CD4-positive, CD25-positive, alpha-beta regulatory T cell (primary cell): ENCODE measurements at places on chromosomes 6 and 20. TPM values are rescaled to one million over a fixed set of nuclear protein-coding genes. Genes with fewer than 3 reads are reported as not detected.

The COL10A1 gene
- not detected for total RNA-seq

The C6orf141 gene
- not detected for total RNA-seq

The SYCP2 gene
- 9.1 TPM for total RNA-seq

The ZBTB46 gene
- 0.49 TPM for total RNA-seq

The TNNC2 gene
- total RNA-seq = 1.4 TPM

The MYO6 gene
- total RNA-seq = 0.57 TPM

The PSORS1C1 gene
- total RNA-seq = not detected

The MUC22 gene
- not detected for total RNA-seq

The GPLD1 gene
- 1.7 TPM for total RNA-seq

The PRDM1 gene
- total RNA-seq = 327 TPM

The EYS gene
- not detected for total RNA-seq

- no peak for DNase-seq
Observed at GRCh38 chr20:46741924-46742668, 32.6 kb downstream of the SLC2A10 start.

DNA sequence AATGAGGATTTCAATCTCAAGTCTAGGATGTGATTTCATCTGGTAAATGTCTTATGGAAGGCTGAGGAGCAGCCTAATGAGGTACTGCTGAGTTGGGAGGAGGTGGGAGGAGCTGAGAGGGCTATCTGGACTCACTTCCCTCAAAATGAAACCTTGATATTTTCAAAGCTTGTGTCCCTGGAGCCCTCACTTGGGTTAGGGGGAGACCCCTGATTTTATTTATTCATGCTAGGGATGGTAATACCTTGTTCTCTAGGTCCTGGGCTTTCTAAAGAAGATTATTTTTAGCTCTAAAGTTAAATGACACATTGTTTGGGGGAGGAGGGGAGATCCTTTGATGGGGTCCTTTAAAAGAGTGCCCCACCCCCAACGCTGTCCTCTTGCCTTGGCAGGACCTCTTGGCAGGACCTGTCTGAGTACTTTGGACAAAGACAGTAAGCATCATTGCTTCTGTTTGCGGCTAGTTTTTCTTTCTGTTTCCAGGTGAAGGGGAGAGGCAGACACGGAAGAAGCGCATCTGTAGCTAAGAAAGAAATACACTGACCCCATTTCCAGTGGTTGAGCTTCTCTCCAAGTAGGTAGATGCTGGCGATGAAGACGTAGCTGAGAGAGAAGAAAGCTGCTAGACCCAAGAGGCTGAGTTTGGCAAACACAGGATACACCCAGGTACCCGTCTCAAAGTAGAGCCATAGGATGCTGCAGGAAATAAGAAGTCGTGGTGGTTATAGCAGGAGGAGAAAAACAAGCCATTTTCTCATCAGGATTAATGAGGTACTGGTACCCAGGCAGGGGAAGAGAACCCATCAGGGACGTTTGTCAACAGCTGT, 55.6 kb downstream of the ADTRP start:
- DNase-seq = no peak

DNA sequence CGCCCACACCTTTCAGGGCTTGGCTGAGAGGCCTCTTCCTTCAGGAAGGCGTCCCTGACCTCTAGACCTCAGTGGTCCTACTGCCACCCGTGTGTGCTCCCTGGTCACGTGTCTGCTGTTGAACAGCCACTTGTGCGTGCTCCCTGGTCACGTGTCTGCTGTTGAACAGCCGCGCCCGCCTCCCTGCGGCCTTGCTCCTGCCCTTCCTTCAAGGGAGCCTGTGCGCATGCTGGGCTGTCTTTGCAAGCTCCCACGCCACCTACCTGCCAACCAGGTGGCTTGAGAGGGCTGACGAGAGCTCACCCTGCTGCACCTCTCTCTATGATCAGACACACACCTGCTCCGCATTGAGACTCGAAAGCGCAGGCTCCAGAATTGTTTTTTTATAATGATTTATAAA, 179.3 kb downstream of the BMP7 start:
- DNase-seq = no peak

- DNase-seq = peak; percentile 69
Observed at GRCh38 chr6:12012558-12013306, 620 bp downstream of the HIVEP1 start.

- DNase-seq = no peak
Observed at GRCh38 chr6:93679836-93680235, 260.5 kb upstream of the EPHA7 start.

DNA sequence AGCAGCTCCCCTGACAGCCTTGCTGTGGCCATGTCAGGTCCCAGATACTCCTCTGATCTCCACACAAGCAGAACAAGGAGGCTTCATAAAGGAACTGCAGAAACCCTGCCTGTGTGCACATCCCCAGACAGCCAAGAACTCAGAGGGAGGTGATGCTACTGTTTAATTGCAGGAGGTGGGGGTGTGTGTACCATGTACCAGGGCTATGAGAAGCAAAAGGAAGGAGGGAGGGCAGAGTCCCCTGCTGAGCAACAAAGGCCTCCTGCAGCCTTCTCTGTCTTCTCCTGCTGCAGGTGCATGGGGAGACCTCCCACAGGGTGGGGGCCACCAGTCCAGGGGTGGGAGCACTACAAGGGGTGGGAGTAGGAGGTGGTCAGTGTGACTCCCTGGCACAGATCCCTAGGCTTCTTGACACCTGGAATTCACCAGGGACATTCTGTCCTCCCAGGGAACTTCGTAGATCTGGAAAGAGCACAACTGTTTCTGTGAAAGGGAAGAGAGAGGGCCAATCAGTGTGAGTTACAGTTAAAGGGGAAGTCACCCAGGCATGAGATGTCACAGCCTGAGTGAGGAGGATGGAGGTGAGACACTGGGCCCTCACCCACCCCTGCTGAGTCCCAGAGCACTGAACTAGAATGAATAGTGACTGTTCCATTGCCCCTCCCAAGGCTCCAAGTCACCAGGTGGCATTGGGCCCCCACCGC, 2.8 kb downstream of the CST2 start:
- no peak for DNase-seq

DNA sequence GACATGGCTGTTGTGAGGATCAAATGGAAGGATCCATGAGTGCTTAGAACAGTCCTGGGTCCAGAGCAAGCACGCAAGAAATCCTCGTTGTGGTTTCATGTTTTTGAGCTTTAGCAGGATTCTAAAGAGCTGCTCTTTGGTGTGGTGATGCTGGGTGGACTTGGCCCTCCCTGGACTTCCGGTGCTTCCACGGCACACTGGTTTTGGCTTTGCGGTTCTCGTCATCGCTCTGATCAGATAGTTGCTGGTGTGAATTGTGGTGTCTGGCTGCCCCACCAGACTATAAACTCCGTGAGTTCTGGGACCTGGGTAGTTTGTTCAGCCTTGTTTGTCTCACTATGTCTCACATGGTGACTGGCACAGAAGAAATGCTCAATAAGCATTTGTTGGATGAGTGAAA, 3.3 kb downstream of the HNF4A start:
- DNase-seq = no peak

- no peak for DNase-seq
Observed at GRCh38 chr20:23193801-23194384, 107.8 kb upstream of the CD93 start.

- DNase-seq = no peak
Observed at GRCh38 chr6:25176466-25176865, 102.7 kb upstream of the CARMIL1 start.

- no peak for DNase-seq
Observed at GRCh38 chr6:103178193-103178592, 1681.5 kb downstream of the HACE1 start.

GRCh38 chr20:25397821-25398220, 7.2 kb upstream of the ABHD12 start:
- DNase-seq = no peak

DNA sequence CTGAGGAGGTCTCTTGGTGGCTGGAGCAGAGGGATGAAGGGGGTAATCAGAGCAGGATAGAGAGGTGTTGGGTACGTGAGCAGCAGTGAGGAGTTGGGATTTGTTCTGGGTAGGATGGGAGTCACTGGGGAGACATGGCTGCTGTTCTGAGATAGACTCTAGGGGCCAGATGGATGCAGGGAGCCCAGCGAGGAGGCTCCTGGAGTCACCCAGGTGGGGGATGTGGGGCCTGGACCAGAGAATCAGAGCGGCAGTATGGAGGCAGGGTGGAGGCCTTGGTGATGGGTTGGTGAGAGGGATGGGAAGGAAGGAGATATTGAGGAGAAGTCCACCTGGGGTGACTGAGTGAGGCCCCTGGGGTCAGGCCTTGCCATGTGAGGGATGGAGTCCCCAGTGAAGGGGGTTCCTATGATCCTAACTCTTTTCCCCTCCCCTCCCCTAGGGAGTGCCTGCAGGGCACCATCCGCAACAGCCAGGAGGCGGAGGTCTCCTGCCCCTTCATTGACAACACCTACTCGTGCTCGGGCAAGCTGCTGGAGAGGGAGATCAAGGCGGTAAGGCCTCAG, 13.7 kb downstream of the RBCK1 start:
- no peak for DNase-seq

- DNase-seq = no peak
Observed at GRCh38 chr6:158608221-158608620, 36.3 kb downstream of the DYNLT1 start.

DNA sequence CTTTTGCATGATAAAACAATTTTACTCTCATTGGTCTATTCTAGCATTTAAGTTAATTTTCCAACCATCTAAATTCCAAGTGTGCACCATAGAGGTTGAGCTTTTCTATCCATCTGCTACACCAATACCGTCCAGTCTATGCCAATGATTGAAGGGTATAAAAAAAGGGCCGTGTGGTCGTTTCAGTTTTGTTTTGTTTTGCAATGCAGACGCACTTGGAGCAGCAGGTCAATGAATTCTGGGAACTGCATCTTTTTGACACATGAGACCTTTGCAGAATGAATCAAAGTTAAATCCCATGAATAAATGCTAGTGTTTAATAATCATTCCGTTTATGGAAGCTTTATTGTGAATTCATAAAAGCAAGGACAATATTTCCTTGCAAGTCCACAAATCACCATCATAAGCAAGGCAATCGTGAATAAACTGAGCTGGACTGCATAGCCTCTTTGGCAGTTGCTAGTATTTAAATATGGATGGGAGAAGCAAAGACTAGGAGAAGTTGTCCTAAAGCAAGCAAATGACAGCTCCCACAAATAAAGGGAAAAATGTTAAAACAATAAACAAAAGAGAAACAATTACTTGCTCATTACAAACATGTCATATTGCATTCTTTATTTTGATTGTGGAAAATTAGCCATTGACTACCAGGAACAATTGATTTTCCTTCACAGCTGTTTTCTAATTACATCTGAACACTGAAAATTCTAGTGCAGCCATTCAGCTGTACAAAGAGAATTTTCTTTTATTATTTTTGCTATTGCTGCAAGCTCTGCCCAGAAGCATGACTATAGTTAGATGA, 649.7 kb upstream of the GJE1 start:
- no peak for DNase-seq

DNA sequence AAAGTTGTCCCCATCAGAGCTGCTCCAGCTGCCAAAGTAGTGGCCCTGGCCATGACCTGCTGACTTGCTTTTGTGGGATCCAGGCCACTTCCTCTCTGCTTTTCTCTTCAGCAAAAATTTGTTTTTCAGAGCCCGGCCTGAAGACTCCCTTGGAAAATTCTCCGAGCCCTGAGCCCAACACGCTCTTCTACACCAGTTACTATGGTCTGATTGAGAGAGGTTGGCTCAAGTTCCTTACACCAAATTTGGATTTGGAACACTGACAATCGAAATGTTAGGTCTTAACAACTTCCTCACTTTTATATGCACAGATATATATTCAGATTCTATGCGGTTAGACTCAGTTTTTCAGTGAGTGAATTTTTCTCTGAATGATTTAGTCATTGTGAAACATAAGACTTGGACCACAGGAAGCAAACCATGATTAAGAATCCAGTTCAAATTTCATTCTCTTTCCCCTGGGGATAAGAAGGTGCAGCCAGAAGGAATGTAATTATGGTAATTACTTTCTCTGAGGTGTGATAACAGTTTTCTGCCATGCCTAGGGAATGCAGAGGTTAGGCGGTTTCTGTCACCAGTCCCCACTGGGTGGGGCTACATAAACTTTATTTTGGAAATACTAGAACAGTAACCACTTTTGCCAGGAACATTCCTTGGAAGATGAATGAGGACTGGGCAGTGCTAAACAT, 365.2 kb downstream of the SYNE1 start:
- DNase-seq = no peak

DNA sequence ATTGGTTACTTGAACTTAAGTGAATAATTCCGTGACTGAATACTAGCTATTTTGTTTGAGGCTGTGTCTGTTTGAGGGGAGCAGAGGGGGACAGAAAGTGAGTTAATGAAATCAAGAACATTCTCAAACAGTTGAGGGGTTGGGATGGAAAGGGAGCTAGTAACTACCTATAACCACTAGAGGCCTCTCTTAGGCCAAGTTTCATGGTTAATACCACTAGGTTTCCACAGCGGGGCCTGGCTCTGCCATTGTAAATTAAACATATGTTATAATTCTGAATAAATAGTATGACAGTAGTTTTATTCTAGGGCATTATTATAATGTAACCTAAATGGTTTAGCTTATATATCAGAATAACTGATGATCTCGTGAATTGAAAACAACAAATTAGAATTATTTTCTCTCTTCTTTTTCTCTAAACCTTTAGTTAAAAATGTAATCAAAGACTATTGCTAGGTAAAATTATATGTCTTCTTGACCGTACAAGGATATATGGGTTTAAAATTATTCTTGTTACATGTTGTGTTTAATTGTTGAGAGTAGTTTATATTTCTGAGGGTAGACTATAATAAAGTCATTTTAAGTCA, 108.1 kb downstream of the BCKDHB start:
- peak; percentile 6 for DNase-seq

- no peak for DNase-seq
Observed at GRCh38 chr20:17885544-17885943, 83.0 kb downstream of the SNX5 start.

DNA sequence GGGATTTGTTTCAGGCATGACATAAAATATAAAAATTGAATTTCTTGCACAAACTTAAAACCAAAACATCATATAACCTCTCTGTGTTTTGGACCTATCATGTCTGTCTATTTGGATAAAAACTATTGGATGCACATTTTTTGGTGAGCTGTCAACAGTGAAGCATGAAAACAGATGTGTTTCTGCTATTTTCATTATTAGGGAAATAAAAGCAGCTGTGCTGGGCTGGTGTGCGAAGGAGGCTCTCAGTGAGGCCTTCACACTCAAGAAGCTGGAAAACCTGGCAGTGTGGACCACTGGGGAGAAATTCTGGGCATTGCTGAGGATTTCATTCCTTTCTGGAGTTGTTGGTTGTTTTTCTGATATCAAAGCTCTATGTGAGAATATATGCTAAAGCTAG, 395.3 kb downstream of the GJA1 start:
- no peak for DNase-seq

DNA sequence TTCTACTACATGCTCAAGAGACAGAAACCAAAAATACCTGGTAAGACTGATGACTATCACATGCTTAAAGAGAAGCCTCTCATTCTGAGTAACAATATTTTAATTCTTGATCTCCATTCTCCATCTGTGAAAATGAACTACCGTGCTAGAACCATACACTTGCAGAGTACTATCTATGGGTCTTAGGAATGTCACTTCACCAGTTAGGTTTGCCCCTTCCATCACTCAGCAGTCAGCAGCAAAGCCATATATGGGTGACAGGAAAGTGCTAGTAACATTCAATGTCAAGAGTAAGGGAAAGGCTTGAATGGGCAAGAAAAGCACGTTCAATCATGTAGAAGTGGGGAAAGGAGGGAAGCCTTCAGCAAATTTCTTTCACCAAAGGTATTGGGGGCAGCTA, 2.3 kb downstream of the DNAAF9 start:
- DNase-seq = no peak
